Type B pancreatic cell (in vitro differentiated cells): ENCODE measurements at places on chromosomes 2 and 18. TPM values are rescaled to one million over a fixed set of nuclear protein-coding genes. Genes with fewer than 3 reads are reported as not detected.

Gene RAMP1
- 11.3 and 23.8 TPM in 2 replicates for total RNA-seq

Gene G6PC2
- total RNA-seq, result 2.1 and 2.8 TPM in 2 replicates

Gene PTGR3
- 25.4 and 86.7 TPM in 2 replicates for total RNA-seq

Gene CCDC121
- 5.5 and 5.6 TPM in 2 replicates for total RNA-seq

Gene ANO7
- total RNA-seq, result 1.7 and 3.3 TPM in 2 replicates

DNA sequence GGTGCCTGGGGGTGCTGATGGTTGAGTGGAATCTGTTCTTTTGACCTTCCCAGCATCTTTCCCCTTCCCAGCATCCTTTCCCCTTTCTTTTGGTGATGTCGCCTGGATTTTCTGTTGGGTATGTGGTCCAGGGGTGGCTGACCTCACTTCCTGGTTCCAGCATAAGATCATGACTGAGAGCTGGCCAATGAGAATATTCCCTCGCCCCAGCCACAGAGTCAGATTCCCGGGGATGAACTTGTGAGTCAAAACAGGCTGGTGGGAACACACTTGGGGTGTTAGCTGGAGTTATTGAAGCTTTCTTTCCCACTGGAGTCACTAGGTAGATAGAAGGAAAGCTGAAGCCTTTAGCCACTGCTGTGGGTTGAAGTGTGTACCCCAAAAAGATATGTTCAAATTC, 28.0 kb upstream of the FOSL2 start:
- no peak for DNase-seq

GRCh38 chr18:22545066-22545760, 127.5 kb upstream of the CTAGE1 start:
- DNase-seq, result no peak

DNA sequence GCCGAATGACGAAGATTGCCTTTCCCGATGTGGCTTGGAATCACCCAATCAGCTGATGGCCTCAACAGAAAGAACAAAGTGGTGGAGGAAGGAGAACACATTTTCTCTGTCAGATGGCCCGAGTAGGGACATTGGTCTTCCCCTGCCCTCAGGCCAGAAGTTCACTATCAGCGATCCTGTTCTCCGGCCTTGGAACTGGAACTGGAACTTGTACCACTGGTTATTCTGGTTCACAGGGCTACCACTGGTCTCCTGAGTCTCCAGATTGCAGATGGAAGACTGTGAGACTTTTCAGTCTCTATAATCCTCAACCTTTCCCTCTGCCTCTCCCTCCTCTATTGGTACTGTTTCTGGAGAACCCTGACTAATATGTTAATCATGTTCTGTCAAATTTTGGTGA, 180.4 kb downstream of the ANKRD30B start:
- no peak for DNase-seq

- no peak for DNase-seq
Observed at GRCh38 chr2:2642906-2643890, 312.1 kb upstream of the MYT1L start.

DNA sequence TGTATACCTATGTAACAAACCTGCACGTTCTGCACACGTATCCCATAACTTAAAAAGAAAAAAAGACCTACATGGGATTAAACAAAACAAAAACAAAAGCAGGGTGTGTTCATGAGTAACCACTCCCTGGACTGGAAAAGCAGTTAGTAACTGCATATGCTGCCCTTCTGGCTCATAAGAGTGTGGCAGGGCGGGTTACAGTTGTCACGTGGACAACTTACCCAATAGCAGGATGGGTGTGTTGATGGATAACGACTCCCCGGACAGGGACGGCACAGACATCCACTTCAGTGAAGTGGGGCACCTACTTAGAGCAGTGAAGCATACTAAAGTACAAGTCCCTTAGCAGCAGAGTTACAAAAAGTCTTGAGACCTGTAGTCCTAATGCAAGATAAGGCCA, 136.7 kb downstream of the CCBE1 start:
- no peak for DNase-seq

- DNase-seq, result no peak
Observed at GRCh38 chr2:172366596-172367150, 60.7 kb upstream of the ITGA6 start.

- no peak for DNase-seq
Observed at GRCh38 chr2:212995920-212996319, 155.5 kb downstream of the IKZF2 start.

- no peak for DNase-seq
Observed at GRCh38 chr2:19189391-19189790, 169.0 kb downstream of the OSR1 start.

- DNase-seq, result no peak
Observed at GRCh38 chr18:79682894-79683625, 3.5 kb downstream of the CTDP1 start.

GRCh38 chr2:178632729-178633128, 152.5 kb downstream of the PLEKHA3 start:
- DNase-seq, result no peak

DNA sequence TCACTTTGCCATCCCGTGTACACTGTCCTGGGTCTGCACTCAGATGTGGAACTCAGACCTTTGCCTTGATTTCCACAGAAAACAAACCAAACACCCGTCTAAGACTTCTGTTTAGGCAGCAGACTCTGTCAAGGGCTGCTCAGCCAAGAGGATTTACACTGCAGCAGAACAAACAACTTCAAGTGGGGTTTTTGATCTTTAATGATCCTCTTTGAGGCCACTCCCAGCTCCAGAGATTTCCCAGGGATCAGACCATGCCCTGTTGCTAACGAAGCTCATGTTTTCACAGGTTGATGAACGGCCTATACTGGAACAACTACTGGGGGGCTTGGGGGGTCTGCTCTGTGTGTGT, 52.5 kb upstream of the LGALSL start:
- no peak for DNase-seq

DNA sequence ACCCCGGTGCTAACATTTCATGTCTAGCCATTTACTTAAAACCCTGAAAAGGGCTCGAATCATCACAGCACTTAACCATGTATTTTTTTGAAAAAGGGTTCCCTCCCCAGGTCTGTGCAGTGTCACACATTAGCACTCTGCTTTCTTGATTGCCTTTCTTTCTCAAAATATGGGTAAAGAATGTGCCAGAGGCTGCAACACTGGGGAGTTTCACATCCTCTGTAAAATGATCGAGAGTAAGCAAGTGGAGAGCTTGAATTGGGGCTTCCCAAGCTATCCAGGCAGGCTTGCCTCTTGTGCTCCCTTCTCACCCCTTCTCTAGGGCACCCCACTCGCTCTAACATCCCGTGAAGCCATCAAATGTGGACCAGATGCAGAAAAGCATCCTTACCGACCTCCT, 177.0 kb upstream of the CCDC68 start:
- no peak for DNase-seq

DNA sequence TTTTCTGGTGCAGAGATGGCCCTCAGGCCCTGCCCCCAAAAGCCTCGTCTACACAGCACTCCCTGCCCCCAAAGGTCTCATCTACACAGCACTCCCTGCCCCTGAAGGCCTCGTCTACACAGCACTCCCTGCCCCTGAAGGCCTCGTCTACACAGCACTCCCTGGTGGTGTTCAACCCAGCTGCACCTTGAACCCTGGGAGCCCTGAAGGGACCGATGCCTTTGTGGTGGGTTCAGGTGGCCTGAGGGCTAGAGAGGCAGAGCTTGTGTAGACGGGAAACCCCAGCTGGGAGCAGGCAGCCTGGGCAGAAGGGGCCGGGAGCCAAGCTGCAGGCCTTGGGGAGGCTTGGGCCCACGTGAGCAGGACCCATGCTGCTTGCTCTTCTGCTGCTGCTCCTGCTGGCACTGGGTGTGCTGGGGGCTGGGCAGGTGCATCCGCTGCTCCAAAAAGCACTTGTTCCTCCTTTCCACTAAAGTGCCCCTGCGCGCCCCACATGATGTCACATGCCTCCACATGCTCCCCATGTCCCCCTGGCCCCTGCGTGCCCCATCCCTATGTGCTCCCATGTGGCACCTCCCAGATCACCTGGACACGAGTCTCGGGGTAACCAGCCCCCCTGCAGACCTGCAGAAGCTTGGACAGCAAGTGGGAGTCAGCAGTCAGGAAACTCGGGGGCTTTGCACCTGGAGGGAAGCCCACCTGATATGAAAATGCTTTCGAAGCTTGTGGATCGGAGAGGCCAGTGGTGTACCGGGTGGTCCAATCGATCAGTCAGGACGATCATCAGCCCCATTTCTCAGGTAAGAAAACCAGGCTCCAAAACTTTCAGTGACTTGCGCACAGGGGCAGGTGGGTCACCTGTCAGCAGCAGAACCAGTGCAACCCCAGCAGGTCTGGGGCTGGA, 94.9 kb upstream of the CTDP1 start:
- peak; percentile 43 for DNase-seq

DNA sequence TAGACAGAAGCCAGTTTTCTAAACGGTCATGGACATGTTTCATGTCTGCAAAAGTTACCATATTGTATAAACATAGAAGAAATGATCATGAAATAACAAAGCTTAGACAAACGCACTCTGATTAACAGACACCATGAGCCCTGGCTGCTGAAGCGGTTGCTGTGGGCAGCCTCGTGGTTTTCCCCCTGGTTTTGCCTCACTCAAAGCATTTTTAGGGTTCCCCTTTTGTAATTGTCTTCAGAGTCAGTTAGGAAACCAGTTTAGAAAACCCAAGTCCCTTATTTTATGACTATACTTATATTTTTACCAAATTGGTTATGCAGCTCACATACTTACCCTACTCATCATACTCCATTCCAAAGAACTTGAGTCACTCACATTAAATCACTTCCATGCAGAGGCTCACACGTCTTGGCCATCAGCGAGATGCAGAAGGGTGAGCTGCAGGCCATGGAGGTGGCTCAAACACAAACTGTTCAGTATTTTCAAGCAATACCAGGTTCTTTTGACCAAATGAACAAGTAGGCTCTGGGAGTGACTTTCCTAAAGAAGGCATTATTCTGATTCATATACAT, 105.6 kb upstream of the SALL3 start:
- DNase-seq, result no peak
